Femur (tissue), 1 donor: ENCODE measurements at places on chromosomes 12 and 14.

GRCh38 chr12:3002646-3003045, 43.4 kb downstream of the TEAD4 start:
- no peak for DNase-seq

DNA sequence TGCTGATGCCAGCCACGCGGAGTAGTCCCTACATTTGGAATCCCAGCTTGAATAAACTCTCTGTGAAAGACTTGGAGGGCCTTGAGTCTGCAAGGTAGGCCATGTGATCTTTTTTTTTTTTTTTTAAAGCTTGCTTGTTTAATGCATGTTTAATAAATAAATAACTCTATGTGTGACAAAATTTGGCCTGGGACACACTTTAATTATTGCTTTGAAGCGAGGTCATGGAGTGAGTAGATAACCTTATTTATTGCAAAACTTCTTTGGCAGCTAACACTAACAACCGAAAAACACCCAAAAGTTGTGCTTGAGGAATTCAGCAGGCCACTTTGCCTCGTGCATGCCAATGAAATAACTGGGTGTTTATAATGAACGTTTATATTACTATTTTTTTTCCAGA, 382.2 kb downstream of the FLRT2 start:
- DNase-seq: no peak

- DNase-seq: no peak
Measured at GRCh38 chr14:73814153-73814552, 37.5 kb upstream of the PTGR2 start.

DNA sequence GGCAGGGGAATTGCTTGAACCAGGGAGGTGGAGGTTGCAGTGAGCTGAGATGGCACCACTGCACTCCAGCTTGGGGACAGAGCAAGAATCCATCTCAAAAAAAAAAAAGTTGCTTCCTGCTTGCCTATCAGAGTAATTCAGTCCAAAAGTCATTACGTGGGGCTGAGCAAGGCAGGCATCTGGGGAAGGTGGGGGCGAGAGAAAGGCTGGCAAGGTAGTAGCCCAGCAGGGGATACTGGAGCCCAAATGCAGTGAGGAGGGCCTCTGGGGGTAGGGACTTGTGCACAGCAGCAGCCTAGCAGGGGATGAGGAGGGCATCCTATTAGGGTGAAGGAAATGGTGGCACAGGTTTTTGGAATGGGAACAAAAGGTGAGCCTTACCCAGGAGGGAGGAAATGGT, 7.1 kb downstream of the ETFRF1 start:
- no peak for DNase-seq
